Muscle of arm (tissue), 14 donors: ENCODE measurements at places on chromosomes 1 and 21. TPM values are rescaled to one million over a fixed set of nuclear protein-coding genes. Genes with fewer than 3 reads are reported as not detected.

- no peak for DNase-seq
These were observed 65.4 kb upstream of the IFFO2 start for GRCh38 chr1:19021845-19022244.

GRCh38 chr21:37264808-37265207 is 2.3 kb downstream of the VPS26C start:
- no peak for DNase-seq

ZC3H11A gene
- polyA plus RNA-seq, result 77.4 TPM

DNA sequence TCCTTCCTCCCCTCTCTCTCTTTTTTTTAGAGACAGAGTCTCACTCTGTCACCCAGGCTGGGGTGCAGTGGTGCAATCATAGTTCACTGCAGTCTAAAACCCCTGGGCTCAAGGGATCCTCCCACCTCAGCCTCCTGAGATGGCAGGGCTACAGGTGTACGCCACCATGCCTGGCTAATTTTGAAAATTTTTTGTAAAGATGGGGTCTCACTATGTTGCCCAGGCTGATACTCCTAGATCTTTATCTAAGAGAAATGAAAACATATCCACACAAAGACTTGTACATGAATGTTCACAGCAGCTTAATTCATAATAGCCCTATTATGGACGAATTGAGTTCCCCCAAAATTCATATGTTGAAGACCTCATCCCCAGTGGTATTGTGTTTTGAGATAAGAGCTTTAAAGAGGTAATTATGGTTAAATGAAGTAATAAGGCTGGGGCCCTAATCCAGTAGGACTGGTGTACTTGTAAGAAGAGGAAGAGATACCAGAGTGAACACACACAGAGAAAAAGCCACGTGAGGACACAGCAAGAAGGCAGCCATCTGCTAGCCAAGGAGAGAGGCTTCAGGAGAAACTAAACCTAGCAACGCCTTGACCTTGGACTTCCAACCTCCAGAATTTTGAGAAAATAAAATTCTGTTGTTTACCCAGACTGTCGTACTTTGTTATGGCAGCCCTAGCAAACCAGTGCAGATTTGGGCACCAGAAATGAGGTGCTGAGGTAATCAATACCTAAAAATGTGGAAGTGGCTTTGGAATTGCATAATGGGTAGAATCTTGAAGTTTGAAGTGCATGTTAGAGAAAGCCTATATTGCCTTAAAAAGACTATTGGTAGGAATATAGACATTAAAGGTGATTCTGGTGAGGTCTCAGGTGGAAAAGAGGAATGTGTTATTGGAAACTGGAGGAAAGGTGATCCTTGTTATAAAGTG is 13.2 kb downstream of the IFNLR1 start:
- no peak for DNase-seq

PDE4B gene
- not detected for polyA plus RNA-seq

HSPB7 gene
- polyA plus RNA-seq, result 141 TPM

DNA sequence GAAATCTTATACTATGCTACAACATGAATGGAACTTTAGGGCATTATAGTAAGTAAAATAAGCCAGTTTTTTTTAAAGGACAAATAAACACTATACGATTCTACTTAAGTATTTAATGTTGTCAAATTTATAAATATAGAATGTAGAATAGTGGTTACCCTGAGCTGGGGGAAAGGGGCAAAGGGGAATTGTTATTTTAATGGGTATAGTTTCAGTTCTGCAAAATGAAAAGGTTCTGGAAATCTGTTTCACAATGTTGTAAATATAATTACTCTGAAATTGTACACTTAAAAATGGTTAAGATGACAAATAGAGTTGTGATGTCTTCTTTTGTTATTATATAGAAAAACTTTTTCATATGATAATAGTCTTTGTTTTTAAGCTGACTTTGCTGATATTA is 366.3 kb downstream of the MRPL39 start:
- DNase-seq, result no peak
